ENCODE measurements at places on chromosomes 2 and 18.

- no peak for DNase-seq
These were observed 925.0 kb upstream of the GYPC start for GRCh38 chr2:125730921-125731320.

DNA sequence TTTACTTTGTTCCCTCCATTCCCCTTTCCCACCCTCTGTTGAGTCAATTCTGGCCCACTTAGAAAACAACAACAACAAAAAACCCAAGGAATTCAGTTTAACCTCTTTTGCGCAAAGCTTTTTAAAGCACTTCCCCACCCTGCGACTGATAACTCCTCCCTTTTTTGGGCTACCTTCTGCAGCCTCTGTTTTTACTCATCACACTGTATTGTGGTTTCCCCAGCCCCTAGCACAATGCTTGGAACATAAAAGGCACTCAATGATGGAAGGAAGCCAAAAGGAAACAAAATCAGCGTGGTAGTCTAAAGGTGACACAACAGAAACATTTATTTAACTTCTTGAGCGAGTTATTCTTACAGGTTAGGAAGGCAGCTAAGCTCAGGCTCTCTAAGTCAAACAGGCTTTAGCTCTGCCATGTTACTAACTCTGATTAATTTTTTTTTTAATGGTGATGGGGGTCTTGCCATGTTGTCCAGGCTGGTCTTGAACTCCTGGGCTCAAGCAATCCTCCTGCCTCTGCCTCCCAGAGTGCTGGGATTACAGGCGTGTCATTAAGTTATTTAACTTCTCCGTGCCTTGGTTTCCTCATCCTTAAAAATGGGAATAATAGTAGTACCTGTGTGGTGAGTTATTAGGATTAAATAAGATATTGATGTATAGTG, 1.3 kb downstream of the CEP68 start:
- no peak for DNase-seq

DNA sequence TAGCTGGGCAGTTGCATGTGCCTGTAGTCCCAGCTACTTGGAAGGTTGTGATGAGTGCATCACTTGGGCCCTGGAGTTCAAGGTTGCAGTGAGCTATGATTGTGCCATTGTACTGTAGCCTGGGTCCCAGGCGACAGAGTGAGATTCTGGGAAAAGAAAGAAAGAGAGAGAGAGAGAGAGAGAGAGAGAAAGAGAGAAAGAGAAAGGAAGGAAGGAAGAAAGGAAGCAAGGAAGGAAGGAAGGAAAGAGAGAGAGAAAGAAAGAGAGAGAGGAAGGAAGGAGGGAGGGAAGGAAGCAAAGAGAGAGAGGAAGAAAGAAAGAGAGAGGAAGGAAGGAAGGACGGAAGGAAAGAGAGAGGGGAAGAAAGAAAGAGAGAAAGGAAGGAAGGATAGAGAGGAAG, 128.4 kb downstream of the GALNT3 start:
- DNase-seq, result no peak

GRCh38 chr2:15421753-15422152, 139.4 kb downstream of the NBAS start:
- DNase-seq, result no peak

- DNase-seq, result no peak
These were observed 6.5 kb upstream of the KLHL29 start for GRCh38 chr2:23378496-23378895.

DNA sequence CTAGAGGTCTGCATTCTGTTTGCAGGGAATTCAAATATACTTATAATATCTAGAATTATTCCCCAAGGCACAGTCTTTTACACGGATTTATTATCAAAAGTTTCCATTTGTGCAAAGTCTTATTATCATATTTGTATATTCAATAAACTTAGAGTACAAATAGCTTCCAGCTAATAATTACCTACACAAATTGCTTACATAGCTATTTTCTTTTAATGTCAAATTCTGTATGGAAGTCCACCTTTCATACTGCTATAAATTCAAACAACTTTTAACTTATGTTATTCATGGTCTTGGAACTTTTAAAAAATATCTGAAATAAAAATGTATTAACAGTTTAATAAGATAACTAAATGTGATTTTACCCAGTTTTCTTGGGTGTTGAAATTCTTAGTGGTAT, 13.1 kb downstream of the CHST9 start:
- DNase-seq, result no peak

Measured in occipital lobe (tissue), 3 donors.